ENCODE measurements at places on chromosomes 11 and 22.

DNA sequence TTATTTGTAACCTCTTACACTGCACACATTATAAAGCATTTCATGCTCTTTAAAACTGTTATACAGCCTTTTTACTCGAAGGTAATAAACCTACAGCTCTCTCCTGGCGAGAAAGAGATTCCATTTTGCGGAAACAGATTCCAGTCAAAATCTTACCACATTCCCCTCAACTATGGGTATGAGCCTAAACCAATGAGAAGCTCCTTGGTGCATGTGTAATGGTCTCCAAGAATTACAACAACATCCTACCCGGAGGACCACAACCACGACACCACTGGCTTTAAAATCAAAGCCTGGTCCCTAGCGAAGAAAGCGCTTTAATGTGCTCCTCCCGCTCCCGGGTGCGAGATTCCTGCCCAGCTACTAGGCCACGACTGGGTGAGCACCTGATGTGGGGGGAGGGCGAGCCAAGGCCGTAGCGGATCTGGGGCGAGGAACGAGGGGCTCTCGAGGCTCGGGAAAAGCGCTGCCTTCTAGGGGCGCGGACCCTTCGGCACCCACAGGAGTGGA lies 821 bp downstream of the CELF1 start:
- DNase-seq: no peak

GRCh38 chr11:7494086-7494745 lies 8.9 kb downstream of the OLFML1 start:
- DNase-seq: no peak

GRCh38 chr11:7254731-7255291 lies 3.1 kb downstream of the SYT9 start:
- no peak for DNase-seq

- DNase-seq: no peak
Measured at GRCh38 chr11:87432022-87432421, 394.3 kb downstream of the TMEM135 start.

DNA sequence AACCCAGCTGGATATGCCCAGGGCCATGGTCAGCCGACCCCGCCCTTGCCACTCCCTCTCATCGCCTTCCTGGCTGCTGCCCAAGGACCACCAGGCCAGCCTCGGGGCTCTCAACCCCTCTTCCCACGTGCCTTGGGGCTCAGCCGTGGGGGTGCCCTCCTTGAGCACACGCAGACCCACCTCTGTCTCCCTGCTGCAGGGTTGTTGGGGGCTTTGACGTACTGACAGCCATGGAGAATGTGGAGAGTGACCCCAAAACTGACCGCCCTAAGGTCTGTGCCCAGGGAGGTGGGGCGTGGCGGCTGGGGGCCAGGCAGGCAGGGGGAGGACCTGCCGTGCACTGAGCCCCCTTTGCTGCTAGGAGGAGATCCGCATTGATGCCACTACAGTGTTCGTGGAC lies 28.6 kb downstream of the PPIL2 start:
- DNase-seq: no peak

GRCh38 chr11:112620621-112621394 lies 340.4 kb upstream of the NCAM1 start:
- no peak for DNase-seq

DNA sequence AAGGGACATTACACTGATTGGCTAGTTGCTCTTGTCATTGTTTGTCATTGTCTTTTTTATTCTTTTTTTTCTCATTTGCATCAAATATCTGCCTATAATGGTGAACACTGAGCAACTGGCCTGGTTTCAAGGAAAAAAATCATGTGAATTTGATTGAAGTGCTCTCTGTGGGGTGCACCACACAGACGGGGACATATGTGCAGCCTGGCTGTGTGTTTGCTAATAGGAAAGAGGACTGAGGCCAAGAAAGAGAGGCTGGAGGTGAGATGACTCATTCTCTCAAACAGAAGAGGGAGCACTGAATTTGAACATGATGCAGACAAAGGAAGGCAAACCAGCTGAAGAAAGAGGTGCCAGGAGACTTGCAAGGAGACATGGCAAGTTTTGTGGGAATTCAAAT lies 684.9 kb upstream of the CCDC90B start:
- no peak for DNase-seq

DNA sequence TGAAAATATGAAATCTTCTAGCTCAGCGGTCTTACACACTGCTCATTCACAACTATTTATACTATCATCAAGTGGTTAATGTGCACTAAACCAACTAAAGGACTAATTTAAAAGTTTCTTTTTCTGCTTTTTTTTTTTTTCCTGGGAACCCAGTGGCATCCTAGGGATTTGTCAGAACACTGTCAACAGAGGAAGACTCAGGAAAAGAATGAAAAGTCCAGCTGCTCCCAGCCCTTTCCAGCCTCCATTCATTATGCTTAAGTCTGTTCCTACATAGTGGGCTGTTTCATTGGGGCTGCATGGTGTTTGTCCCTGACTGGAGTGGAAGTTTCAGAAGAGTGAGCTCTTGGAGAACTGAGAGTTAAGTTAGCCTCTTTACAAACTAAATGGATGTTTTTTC lies 391.1 kb downstream of the AASDHPPT start:
- DNase-seq: no peak

DNA sequence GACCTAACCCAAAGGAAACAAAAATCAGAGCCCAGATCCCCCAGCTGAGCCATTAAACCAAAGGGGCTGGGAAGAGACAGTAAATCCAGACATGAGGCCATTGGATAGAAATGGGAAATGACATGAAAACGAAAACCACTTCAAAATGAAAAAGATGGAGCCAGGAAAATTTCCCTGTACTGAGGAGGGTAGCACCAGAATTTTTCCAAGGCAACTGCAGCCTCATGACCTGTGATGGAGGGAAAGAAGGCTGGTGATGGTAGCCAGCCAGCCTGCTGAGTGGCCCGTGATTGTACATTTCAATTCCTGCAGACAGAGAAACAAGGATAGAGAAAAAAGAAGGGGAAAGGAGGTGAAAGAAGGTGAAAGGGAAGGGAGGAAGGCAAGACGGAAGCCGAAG lies 268.4 kb upstream of the PLET1 start:
- no peak for DNase-seq

DNA sequence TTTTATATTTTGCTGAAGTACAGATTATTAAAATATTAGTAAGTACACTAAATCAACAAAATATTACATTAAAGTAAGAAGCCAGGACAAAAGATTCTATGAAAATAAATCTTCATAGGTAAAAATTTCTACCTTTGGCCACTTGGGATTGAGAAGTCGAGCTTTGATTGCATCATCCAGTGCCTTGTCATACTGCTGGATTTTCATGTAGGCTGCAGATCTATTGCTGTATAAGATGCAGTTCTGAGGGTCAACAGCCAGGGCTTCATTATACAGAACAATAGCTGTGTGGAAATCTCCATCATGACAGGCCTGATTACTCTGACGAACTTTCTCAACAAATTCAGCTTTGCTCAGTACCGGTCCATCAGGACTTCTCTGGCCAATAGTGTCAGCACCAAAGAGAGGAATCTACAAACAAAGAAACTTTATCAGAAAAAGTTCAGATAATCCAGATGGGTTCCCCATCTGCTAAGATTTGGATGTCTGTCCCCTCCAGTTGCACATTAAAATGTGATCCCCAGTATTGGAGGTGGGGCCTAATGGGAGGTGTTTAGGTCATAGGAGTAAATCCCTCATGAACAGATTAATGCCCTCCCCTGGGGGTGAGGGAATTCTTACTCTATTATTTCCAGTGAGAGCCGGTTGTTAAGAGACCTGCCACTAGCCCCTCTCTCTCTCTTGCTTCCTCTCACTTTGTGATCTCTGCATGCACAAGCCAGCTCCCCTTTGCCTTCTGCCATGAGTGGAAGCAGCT lies 50.0 kb downstream of the TTC28 start:
- DNase-seq: no peak

DNA sequence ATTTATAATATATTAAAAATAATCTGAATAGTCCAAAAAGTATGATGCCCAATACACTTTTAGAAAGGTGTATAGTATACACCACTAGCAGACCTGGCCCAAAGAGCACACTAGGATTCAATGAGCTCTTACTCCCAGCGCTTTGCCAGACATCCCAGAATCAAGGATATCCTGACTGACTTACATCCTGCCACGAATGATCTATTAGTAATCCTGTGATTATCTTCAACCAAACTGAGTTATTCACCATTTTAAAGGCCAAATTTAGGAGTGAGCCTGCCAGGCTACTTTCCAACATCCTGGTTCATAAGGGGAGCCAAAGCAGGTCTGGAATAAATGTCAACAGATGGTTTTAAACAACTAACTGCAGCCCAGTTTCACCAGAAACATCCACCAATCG lies 60.8 kb upstream of the FAM181B start:
- DNase-seq: no peak

GRCh38 chr11:59216641-59217564 lies 4.2 kb upstream of the MPEG1 start:
- no peak for DNase-seq

DNA sequence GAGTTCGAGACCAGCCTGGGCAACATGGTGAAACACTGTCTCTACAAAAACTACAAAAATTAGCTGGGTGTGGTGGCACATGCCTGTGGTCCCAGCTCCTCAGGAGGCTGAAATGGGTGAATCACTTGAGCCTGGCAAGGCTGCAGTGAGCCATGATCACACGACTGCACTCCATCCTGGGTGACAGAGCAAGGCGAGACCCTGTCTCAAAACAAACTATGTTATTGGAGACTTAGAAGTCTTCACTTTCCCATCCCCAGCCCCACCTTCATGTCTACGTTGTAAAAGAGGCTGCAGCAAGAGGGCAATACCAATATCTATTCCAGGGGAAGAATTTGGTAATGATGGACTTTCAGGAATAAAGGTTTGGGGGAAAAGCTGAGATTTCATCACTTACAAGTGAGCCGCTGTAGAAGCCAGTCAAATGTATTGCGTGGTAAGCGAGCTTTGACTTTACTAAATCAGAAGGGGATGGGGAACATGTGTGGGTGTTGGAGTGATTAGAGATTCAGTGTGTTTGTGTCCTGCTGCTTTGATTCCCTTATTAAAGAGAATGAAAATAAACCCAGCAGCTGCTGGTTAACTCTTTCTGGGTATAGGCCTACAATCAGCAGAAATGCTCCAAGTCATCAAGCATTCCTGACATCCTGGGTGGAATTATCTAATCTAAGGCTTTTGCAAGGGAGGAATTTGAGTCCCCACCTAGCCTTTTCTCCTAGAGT lies 53.7 kb downstream of the UBASH3B start:
- no peak for DNase-seq

- DNase-seq: no peak
Measured at GRCh38 chr11:104663190-104664140, 234.8 kb downstream of the CASP12 start.

DNA sequence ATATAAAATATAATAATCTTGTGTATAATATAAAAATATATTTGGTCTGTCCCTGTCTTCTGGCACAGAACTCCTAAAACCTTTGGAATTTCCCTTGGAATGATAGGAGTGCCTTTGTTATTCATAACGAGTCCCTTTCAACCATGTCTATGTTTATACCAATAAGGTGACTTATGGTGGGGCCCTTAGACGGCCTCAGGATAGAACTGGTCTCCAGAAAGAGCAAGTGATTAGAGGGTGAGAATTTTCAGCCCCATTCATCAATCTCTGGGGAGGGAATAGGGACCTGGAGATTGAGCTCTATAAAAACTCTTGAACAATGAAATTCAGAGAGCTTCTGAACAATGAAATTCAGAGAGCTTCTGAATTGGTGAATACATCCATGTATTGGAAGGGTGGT lies 18.4 kb upstream of the PICALM start:
- DNase-seq: no peak

GRCh38 chr11:76156971-76157427 lies 49.3 kb downstream of the WNT11 start:
- DNase-seq: no peak

DNA sequence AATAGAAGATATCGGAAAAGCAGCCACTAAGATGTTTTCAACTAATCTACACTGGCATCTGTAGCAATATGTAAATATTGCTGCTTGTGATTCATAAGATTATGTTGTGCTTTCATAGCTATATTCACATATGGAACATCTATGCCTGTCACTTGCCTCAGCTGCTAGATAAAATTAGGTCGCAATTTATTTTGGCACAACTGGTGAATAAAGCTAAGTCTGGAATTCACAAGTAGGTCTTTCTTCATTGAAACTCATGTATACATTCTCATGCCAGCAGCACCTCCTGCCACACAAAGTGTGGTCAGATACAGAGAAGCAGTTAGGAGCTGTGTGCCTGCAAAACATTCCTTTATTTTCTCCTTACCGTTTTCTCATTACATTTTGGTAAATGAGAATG lies 543.3 kb upstream of the CHORDC1 start:
- no peak for DNase-seq

- DNase-seq: no peak
Measured at GRCh38 chr11:46461461-46461927, 69.9 kb upstream of the CHRM4 start.

- no peak for DNase-seq
Measured at GRCh38 chr11:126723665-126724045, 276.9 kb downstream of the KIRREL3 start.

- no peak for DNase-seq
Measured at GRCh38 chr11:68053117-68053516, 14.3 kb downstream of the TCIRG1 start.

DNA sequence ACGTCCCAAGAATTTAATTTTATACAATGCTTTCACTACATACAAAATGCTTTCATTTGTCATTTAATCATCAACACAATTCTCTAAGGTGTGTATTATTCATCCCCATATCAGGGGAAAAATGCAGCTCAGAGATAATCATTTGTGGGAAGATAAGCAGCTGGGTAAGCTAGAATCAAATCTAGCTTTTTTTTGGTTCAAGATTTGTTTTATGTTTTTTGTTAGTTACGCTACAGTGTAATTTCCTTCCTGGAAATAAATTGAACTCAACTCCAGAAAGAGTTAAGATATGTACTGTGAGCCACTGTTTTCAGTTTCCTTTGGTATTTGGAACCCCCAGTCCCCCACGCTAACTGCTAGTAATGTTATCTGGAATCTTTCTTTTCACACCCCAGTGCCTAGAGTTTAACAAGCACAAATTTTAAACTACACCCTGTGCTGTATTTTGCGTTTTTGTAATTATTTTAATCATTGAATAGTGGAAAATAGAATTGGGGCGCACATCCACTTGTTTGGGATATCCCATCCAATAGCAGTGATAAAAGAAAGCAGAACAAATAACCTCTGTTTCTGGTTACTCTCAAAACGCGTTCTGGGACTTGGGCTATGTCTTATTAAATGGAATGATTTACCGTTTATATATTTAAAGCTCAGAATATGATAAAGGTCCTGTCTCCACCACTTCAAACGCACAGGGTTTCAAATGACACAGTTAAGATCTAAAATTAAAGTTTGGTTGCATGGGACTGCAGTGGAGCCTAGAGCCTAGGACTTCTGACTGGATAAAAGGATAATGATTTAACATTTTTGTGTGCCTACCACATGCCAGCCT lies 2.1 kb upstream of the HSPA8 start:
- no peak for DNase-seq

GRCh38 chr11:16603245-16603644 lies 135.2 kb upstream of the C11orf58 start:
- DNase-seq: no peak

- DNase-seq: no peak
Measured at GRCh38 chr11:70885281-70886231, 366.8 kb downstream of the SHANK2 start.

- DNase-seq: no peak
Measured at GRCh38 chr22:41043722-41044121, 48.7 kb upstream of the EP300 start.
